ENCODE measurements at places on chromosomes 16 and 17.

DNA sequence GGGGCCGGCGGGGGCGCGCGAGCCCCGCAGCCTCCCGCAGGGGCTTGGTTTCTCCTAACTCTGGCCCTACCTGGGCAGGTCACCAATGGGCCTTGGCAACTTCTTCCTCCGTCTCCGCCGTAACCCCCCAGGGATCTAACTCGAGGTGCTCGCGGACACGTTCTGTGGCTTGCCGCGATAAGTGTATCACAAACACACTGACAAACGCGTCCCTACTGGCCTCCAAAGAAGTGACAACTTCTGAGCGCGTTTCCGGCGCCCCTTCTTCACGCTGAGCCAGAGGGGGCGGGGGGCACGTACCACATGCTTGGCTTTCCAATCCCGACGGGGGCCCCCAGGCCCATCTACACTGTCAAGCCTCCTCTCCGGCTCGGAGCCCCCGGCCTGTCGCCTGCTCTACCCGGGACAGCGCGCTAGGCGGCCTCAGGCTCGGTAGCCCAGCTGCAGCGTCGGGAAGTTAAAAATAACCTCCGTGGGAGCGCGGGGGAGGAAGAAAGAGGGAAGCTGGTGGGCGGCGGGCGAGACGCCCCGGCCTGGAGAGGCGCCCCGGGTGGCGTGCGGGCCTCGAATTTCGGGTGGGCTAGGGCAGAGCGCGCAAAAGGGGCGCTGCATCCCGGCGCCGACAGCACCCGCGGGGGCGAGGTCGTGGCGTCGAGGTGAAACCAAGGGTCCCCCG, 725 bp upstream of the SPHK1 start:
- peak; percentile 42 for DNase-seq

DNA sequence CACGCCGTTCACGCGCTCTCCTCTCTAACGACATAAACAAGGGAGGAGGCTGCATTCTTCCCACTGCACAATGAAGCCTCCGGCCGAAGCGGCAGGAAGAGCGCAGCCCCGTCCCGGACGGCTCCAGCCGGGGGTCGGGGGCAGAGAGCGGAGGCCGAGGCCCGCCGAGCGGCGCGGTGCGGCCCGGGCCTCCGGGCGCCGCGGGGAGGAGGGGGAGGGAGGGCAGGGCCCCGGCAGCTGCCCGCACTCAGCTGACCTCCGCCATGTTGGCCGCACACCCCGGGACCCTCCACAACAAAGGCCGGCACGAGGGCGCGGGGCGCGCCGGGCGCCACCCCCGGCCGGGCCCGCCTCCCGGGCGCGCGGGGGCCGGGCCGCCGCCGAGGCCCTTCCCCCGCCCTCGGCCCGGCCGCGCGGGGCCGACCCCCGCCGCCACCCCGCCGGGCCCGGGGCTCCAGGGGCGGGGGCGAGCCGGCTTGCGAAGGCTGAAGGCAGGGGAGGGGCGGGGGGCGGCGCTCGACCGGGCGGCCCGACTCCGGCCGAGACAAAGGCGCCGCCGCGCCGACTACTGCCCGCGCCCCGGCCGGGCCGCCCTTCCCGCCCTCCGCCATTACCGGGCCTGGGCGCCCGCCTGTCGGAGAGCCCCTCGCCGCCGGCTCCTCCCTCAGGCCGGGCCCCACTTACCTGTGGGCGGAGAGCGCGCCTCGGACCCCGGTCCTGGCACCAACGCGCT, 527 bp downstream of the SIAH1 start:
- no peak for DNase-seq

DNA sequence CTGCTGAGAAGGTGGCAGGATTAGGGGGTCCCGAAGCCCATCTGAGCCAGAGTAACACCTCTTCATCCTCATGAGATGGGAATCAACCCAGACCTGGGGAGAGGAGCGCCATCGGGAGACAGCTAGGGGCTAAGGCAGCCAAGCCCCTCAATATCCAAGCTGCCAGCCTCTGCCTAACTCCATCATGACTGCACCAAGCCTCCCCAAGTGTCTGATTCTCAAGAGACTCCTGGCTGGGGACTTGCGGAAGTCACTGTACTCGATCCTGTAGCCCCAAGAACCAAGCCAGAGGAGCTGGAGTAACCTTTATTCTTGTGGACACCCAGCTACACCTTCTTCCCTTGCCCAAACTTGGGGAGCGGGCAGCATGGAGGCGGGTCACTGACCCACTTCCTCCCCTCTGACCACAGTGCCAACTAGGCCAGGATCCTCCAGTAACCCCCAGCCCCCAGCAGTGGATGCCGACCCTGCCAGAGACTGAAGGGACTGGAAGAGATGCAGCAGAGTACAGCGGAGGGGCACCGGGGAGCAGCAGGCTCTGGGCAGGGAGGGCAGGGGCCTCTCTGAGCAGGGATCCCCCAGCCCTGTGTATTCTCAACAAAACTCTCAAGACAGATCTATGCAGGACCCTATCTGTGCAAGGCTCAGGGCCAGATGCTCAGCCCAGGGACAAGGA, 13.3 kb downstream of the HDAC5 start:
- no peak for DNase-seq

DNA sequence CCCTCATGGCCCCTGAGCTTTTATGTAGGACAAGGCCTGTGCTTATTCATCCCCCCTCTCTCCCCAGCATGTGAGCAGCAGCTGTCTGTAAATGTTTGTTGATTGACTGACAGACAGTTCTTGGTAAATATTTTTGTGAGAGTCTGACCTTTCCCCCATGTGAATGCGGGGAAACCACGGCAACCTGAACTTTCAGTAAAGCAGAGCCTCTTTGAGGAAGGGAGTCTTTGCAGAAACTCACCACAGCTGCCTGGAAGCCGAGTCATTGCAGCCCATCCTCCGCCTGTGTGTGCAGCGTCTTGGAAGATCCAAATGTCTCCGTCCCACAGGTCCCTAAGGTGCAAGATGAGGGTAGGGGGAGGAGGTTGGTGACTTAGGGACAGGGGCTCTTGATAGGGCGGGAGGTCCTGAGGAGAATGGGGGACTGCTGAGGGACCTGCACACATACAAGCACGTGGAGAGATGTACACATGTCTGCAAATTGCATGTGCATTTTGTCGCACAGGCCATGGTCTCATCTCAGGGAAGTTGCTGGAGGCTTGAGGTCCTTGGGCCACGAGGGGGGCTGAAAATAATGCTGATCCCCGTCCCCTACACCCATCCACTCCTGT, 23.0 kb upstream of the IL21R start:
- no peak for DNase-seq

GRCh38 chr17:55677446-55677845, 45.2 kb downstream of the TMEM100 start:
- DNase-seq = no peak
